Type B pancreatic cell (in vitro differentiated cells): ENCODE measurements at places on chromosomes 5 and 9. TPM values are rescaled to one million over a fixed set of nuclear protein-coding genes. Genes with fewer than 3 reads are reported as not detected.

The GRXCR2 gene
- 0.24 TPM in 1 of 2 replicates, not detected in the other for total RNA-seq

The PCDHB10 gene
- 2.1 and 3.2 TPM in 2 replicates for total RNA-seq

The SVEP1 gene
- total RNA-seq, result 5.4 and 7.9 TPM in 2 replicates

The DNAI1 gene
- 0.69 and 4.4 TPM in 2 replicates for total RNA-seq
